Stimulated activated CD8-positive, alpha-beta memory T cell treated with anti-CD3 and anti-CD28 coated beads, Interleukin-2, amount 100 ng/mL, for 1 hour (primary cell): ENCODE measurements at places on chromosomes 12 and 14.
A peak's percentile ranks its signal among the peaks of the same experiment; 100 is the strongest.

DNA sequence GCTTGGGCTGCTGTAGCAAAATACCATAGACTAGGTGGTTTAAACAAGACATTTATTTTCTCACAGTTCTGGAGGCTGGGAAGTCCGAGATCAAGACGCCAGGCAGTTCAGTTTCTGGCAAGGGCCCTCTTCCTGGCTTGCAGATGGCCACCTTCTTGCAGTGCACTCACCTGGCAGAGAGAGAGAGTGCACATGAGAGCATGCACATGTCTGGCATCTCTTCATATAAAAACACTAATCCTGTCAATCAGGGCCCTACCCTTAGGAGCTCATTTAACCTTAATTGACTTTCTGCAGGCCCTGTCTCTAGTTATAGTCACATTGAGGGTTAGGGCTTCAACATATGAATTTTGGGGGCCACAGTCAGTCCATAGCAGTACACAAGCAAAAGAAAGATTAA lies 12.4 kb upstream of the EVL start:
- no peak for DNase-seq

DNA sequence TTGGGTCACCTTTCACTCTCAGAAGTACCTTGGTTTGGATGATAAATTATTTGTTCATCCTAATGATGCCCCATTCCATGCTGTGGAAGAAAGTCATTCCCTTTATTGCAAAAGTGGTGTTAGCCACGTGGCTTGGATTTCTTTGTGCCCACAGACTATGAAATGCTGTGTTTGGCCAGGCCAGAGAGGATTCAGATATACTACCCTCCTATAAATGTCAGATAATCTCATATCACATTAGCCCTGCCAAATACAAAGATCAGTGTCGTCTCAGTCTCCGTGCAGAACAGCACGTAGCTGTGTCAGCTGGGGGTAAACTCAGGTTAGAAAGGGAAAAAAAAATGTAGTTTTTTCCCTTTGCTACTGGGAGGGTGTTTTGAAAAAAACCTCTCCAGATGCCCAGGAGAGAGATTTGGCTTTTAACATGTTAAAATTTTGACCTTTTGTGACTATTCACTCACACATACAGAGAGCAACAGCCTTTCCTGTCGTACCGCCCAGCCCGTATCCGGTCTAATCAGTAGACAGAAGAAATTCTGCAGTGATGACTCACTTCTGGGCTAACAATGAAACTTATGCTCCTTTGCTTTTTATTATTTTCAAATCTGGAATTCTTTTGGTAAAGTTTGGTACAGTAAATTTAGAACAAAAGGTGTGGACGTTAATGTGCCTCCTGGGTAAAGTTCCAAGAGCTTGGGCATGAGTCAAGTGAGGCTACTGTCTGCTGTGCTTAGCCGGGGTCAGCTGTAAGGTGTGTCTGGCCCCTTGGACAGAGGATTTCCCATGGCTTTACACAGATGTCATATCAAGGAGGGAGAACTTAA lies 8.5 kb upstream of the PTPRB start:
- no peak for DNase-seq

- peak; percentile 56 for DNase-seq
Measured at GRCh38 chr12:55072083-55072482, 52.3 kb downstream of the NEUROD4 start.

GRCh38 chr12:8088574-8088973 lies 6.5 kb downstream of the NECAP1 start:
- DNase-seq = no peak

DNA sequence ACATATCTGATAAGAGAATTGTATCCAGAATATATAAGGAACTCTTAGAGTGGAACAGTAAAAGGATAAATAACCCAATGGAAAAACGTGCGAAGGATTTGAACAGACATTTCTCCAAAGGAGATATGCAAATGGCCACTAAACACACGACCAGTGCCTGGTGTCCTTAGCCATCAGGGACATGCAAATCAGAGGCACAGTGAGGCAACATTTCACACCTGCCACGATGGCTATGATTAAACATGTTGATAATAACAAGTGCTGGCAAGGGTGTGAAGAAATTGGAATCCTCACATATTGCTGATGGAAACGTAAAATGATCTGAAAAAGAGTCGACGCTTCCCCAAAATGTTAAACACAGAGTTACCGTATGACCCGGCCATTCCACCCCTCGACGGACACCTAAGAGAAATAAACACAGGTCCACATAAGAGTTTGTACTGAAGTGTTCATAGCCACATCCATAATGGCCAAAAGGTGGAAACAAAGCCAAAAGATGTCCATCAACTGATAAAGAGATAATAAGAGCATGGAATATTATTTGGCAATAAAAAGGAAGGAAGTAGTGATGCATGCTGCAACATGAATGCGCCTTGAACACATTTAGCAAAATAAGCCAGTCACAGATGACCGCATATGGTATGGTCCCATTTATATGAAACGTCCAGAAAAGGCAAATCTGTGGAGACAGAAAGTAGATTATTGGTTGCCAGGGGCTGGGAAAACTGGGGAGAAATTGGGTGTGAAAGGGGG lies 6.3 kb upstream of the TMEM121 start:
- no peak for DNase-seq

DNA sequence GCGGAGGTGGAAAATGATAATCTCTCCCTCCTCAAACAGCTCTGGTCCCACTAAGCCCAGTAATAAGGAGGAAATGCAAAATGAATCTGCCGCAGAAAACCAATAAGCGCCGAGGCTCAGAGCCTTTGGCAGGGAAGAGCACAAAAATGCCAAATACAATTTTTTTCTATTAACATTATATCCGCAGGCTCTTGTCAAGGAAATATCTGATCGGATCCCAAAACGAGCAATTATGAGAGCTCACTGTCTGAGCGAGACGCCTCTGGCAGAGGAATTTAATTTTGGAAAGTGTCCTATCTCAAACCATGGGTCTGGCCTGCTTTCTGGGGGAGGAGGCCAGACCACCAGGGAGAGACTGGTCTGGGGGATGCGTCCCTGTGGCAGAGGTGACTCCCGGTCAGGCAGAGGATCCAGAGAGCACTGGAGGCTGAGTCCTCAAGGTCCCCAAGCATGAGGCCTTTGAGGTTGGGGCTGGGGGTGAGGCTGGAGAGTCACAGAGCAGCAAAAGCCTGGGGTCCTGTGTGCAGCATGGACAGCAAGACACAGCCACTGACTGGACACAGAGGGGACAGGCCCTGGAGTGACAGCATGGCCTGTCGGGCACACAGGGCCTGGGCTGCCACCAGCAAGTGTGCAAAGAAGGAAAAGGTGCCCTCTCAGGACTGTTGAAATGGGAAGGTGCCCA lies 342.8 kb upstream of the SFSWAP start:
- no peak for DNase-seq

DNA sequence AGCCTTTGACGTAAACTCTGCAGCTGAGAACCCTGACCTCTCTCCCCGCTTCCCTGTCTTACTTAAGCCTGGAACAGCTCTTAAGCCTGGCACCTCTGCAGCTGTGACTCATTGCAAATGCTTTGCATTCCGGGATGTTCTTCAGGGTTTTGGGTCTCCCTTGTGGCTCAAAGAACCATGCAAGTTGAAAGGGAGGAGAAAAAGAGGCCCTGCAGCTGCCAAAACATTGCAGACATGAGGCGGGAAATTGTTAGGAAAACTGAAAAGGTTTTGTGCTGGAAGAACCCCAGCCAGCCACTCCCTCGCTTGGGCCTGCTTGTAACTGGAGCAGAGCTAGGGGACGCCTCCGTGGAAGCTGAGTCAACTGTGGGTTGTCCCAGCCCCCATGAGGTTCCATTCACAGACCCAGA lies 60.2 kb upstream of the FERMT2 start:
- DNase-seq = no peak

DNA sequence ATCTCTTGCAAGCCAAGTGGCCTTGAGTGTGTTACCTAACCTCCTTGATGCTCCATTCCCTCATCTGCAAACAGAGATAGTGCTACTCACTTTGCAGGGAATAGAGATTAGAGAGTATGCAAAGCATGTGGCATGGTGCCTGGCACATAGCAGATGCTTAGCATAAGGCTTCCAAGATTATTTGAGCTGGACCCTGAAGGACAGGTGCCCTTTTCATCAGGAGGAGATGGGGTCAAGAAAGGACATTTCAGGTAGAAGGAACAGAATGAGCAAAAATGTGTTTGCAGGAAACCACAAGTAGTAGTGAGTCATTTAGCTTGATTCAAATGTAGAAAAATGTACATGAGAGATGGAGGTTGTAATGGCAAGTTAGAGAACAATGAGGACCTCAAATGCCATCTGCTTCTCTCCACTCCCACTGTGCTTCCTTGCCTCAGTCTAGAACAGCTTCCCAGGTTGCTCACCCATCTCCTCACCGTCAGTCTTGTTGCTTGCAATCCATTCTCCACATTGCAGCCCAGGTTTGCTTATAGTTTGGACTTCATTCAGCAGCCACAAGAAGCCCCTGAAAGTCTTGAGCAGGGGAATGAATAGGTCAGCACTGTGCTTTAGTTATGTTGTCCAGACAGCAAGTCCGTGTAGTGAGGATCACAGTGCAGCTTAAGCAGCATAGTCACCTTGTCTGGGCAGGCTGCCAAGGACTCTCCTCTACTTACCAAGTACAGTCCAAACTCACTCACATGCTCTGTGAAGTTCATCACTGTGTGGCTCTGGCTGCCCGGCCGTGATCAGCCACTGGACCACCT lies 536.3 kb upstream of the CCDC196 start:
- no peak for DNase-seq

- no peak for DNase-seq
Measured at GRCh38 chr14:102929241-102930137, 7.0 kb downstream of the AMN start.

DNA sequence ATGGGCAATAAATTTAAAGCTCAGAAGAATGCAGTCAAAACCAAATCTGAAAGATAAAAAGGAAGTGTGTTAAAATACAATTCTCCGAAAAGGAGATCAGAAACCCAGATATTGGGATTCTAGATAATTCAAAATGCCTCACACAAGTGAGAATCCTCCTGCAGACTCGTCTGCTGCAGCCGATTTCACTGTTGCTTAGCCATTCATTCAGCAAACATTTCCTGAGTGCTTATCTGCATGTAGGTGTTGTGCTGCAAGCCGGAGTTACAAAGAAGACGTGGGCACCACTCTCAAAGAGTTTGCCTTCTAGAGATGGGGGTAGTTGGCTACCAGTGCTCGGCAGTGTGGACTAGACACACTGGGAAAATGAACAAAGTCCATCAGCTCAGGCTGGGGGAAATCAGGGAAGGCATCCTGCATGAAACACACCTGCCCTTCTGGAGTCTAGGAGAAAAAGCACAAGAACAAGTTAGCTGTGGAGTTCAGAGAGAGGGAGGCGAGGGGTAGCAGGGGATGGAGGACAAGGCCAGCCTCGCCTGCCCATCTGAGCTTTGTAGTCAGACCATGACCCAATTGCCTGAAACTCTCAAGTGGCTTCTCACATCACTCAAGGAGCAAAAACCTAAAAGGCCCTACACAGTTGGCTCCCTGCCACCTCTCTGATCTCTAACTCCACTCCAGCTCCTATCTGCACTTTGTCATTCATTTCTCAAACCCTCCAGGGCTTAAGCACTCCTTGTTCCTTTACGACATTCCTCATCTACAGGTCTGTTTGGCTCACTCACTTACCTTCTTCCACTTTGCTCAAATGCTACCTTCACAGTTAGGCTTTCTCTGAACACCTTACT lies 310.0 kb upstream of the DDHD1 start:
- no peak for DNase-seq

- DNase-seq = no peak
Measured at GRCh38 chr12:106141452-106141851, 2.7 kb upstream of the NUAK1 start.

DNA sequence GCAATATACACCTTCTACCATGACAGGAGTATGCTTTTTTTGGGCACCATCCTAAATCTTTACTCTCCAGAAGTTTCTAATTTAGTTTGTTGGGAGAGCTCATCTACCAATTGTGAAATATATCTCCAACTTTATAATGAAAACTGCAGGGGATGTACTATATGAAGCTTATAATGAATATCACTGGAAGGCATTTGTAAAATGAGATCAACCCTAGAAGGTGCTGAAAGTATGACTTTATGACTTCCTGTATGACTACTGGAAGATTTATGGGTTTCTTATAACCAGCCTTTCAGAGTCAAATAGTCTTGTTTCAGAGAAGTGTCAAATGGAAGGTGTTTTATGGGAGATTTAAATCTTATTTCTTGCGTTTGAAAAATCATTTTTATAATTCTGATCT lies 122.9 kb downstream of the MYRFL start:
- DNase-seq = no peak

- no peak for DNase-seq
Measured at GRCh38 chr12:47314996-47315395, 235.2 kb upstream of the AMIGO2 start.

DNA sequence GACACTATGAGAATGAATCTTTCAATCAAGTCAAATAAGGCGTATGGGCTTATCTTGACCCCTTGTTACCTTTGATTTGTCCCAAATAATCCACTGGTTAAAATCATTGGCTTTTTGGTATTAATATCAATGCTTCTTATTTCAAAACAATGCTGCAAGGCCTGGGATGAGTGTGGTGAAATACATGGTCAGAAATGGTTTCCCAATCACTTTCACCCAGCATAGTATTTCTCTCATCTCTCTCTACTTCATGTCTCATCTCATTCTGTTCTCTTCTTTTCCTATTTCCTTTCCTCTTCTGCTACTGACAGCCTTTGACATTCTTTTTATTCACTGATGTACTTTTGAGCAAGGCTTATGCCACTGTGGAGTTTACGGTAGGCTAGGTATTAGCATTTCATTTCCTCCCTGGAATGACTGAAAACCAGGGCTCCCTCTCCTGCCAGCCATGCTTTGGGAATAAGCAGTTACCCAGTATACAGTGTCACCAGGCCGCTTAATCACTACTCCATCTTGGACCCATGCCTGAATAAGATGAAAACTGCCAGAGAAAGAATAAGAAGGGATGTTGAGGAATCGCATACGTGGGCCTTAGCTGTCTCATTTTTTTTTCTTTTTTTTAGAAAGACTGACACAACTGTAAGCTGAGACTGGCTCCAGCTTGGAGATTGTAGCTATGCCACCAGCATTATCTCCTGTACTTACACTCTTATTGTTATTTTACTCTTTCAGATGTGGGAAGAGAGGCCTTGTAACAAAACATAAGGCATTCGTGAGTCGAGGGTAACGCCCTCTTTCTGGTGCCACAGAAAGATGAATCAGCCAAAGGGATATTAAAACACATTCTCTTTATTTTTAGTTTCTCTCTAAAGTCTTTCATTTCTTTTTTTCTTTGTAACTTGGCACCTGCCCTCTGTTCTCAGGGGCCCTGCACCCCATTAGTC lies 53.5 kb downstream of the IGF1 start:
- DNase-seq = no peak

- DNase-seq = no peak
Measured at GRCh38 chr14:96494331-96494730, 7.9 kb upstream of the PAPOLA start.

GRCh38 chr12:109099431-109100020 lies 2.1 kb downstream of the UNG start:
- DNase-seq = no peak

GRCh38 chr12:97790281-97790680 lies 327.7 kb downstream of the RMST start:
- no peak for DNase-seq

GRCh38 chr12:104044158-104044557 lies 5.8 kb downstream of the GLT8D2 start:
- no peak for DNase-seq

DNA sequence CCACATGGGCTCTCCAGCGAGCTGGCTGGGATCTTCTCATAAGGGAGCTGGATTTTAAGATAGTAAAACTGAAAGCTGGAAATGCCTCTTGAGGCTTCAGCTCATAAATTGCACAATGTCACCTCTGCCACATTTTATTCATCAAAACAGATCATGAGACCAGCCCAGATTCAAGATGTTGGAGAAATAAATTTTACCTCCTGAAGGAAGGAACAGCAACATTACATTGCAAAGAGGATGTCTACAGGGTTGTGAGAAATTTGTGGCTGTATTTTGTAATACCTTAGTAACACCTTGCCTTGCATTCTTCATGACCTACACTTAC lies 43.1 kb upstream of the KRR1 start:
- DNase-seq = no peak
